ENCODE measurements at places on chromosomes 3 and 15.

GRCh38 chr15:55802600-55803376 is 59.8 kb upstream of the PRTG start:
- no peak for DNase-seq

- no peak for DNase-seq
Measured at GRCh38 chr3:133937756-133938601, 42.3 kb upstream of the RAB6B start.

DNA sequence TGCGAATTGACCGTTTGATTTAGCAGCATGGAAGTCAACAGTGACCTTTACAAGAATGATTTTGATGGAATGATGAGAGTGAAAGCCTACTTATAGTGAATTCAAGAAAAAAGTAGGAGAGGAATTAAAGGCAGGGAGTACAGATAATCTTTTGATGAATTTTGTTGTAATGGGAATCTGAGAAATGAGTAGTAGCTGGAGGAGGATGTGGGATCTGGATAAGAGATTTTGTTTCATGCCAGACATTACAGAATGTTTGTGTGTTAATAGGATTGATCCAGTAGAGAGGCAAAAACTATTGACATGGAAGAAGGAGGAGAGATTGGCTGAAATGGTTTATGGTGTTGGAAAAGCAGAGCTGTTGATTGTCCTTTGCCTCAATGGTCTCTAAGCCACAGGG is 17.4 kb upstream of the ZNF609 start:
- DNase-seq, result no peak

- DNase-seq, result no peak
Measured at GRCh38 chr15:23588268-23588667, 22.8 kb downstream of the MKRN3 start.

GRCh38 chr3:20945892-20946291 is 759.9 kb upstream of the SGO1 start:
- DNase-seq, result no peak

- no peak for DNase-seq
Measured at GRCh38 chr15:45784656-45785055, 149.8 kb downstream of the SQOR start.

GRCh38 chr3:194130807-194131589 is 5.0 kb upstream of the HES1 start:
- no peak for DNase-seq

- DNase-seq, result no peak
Measured at GRCh38 chr3:138940446-138940845, 6.5 kb downstream of the FOXL2 start.

GRCh38 chr3:149941186-149941585 is 29.5 kb downstream of the PFN2 start:
- DNase-seq, result no peak

GRCh38 chr15:93203036-93203435 is 114.0 kb upstream of the RGMA start:
- DNase-seq, result no peak

DNA sequence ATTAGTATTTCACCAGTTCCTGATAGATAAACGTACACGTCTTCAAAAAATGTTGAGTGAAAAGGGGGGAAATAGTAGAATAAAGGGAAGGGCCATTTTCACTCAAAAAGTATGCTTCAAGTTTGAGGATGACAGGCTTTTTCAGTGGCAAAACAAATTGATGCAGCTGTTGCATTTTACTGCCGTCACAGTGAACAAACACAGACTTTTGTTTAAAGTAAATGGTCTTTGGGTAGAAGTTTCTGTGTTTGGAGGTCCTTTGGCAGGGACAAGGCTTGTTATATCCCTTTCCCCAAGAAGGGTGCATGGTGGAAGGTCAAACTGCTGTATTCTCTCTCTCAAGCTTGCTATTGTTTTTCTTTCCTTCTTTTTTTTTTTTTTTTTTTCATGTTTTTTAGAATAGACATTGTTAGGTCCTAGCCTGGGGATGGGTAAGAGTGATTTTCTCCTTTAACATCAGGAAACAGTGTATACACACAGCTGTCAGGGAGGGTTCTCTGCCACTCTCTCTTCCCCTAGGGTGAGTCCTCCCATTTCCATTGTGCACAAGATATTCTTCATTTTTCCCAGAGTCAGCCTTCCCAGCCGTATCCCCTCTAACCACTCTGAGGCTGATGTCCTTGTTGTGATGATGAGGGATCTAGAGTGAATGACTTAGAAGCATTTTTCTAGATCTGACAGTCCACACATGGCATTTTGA is 6.6 kb upstream of the SUCNR1 start:
- DNase-seq, result no peak

DNA sequence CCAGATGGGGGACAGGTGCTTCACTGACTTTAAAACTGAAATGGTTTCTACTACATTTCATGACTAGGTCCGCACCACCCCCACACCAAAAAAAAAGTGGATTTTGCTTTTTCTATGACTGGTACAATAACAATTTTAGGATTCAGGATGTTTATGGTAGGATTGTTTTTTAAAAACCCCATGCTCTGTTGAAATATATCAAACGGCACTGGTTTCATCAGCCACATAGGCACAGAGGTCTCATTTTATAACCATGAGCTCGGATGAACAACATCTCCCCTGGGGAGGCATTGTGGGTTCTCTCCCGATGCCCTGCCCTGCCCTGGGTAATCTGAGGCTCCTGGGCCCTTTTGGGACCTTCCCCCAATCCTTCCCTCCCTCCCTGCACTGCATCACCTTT is 202.7 kb upstream of the KBTBD8 start:
- DNase-seq, result no peak

DNA sequence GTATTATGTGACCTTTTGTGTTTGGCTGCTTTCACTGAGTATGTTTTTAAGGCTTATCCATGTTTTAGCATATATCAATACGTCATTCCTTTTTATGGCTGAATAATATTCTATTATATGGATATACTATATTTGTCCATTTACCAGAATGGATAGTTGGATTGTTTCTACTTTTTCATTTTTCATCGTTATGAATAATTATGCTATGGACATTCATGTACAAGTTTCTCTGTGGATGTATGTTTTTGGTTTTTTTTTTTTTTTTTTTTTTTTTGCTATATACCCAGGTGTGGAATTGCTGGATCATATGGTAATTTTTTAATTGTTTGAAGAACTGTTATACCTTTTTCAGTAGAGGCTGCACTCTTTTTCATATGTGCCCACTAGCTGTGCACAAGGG is 23.5 kb downstream of the DOCK3 start:
- no peak for DNase-seq

DNA sequence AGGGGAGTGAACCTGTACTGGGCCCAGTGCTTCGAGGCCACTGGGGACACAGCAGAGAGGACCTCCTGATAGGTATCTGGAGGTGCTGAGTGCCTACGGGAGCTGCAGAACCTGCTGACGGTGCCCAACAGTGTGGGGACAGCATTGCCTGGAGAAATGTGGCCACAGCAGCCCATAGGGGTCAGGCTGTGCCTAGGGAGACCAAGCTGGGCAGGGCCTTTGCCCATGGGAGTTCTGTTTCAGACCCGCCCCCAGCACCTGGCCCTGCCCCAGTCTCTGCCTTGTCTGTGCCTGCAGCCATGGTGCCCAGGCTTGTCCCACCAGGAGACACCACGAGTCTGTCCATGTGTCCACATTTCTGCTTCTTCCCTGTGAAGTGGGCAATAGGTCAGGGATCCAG is 15.3 kb upstream of the RPL32 start:
- no peak for DNase-seq

DNA sequence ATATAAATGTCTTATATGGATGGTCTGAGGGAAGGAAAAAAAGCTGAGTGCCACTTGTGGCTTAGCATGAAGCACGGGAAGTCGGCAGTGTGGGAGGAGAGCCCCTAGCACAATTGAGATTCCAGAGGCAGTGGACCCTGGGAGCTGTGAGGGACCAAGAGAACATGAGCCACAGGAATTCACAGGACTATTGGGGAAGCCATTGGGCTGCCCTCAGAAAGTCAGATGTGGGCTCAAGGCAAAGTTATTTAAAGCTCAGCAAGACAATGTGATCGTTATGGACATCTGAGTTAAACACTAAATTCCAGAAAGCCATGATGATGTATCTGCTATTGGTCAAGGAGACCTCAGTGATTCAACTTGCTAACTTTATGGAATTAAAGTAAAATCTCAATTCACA is 380.8 kb upstream of the IL12A start:
- no peak for DNase-seq

DNA sequence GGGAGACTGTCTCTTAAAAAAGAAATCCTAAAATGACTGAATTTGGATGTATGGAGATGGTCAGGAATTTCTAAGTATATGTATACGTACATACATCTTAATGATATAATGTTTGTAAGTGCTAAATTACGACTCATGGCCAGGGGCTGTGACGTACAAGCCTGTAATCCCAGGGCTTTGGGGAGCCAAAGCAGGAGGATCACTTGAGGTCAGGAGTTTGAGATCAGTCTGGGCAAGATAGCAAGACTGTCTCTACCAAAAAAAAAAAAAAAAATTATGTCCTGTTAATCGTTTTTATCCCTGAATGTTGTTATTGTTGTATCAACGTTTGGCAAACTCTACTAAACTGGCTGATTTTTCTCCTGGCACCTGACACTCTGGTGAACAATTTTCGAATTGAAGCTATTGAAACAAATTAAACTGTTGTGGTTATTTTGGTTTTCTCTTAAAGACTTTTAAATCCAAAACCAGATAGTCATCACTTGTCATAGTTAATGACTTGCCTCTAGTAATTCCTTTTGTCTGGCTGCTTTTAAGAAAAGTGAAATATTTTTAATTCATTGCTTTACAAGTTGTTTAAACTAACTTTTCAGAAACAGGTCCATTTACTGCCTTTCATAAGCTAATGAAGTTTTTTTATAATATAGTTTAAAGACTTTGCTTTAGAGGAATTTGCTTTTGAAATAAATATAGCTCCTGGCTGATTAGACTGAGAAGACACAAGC is 7.0 kb downstream of the MORF4L1 start:
- no peak for DNase-seq

DNA sequence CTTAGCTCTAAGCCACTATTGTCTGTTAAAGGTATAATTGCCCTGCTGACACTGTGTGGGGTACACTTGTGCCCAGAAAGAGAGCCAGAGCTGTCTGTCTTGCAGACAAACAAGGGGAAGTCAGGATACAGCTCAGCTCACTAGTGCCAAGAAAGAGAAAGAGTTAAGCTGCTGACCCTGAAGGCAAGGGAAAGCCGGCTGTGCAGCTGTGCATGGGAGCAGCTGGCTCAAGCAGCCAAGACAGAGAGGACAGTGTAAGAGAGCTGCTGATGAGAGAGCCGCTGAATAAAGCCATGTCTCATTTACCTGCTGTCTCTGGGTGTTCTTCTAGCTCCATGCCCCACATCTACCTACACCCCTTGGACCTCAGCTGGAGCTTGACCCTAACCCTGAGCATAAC is 428.1 kb upstream of the NAALADL2 start:
- no peak for DNase-seq

- no peak for DNase-seq
Measured at GRCh38 chr3:10560060-10560861, 54.9 kb upstream of the ATP2B2 start.

- no peak for DNase-seq
Measured at GRCh38 chr3:15501126-15501525, 20.4 kb downstream of the COLQ start.

GRCh38 chr15:41096178-41096577 is 19.9 kb downstream of the INO80 start:
- no peak for DNase-seq

GRCh38 chr3:56775445-56775837 is 26.3 kb downstream of the ARHGEF3 start:
- no peak for DNase-seq

DNA sequence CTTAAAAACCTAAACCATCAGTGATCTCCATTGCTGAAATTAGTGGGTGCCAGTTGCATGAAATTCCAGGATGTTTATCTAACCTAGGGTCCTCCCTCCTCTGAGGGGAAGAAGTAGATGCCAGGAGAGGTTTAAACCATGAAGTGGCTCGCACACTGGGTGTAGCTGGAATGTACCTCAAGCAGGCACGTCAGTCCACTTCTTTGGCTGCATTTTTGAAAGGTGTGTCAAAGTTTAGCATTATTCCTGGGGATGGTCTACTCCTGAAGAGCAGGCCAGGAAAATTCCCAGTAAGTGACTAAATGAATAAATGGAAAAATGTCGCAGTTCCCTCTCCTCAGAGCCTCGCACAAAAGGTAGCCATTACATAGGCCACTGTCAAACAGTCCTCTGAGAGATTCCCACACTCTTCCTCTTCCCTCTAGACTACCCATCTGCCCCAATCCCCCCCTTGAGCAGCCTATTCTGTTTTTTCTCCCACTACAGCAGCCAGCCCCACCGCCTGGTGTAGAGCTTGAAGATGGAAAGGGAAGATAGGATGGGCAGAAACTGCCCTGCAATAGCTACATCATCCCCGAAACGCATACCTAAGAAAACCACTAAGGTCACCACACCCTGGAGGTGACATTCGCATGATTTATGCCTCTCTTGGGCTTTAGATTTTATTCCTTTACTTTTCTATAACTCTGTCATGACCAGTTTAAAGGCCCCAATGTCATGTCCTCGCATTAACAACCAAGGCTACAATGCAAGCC is 655 bp upstream of the TMOD3 start:
- DNase-seq, result no peak

DNA sequence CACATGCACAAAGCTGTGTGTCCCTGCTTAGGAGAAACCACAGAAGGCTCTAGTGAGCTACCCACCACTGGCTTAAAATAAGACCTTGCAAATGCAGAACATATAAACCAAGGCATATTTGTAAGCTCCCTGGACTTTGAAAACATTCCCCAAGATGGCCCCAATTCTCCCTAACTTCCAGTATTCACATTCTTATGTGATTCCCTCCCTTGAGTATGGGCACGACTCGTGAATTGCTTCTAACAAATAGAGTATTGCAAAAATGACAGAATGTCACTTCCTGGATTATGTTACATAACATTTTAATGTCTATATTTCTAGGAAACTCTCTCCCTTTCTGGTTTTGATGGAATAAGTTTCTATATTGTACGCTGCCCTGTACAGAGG is 131.8 kb upstream of the MCTP2 start:
- DNase-seq, result no peak

DNA sequence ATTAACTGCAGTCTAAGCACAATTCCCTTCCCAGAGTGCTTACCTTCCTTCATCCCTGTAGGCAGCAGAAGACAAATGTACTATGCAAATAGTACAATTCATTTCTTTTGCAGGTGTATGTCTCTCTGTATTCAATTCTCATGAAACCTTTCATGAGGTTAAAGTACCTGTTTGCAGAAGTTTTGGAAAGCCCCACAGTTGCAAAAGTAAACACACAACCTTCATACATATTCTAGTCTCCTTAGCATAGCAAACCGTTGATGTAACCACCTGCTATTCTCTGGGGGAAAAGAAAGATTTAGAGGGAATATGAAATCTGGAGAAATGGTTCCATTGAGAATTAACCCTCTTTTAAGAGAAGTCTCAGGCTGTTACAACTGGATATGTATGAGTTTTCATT is 200.3 kb upstream of the SUCLG2 start:
- DNase-seq, result no peak

GRCh38 chr3:46692566-46692990 is 901 bp downstream of the ALS2CL start:
- DNase-seq, result no peak

- no peak for DNase-seq
Measured at GRCh38 chr3:59796456-59796855, 746.6 kb upstream of the CFAP20DC start.

- no peak for DNase-seq
Measured at GRCh38 chr3:133276594-133276993, 123.3 kb upstream of the BFSP2 start.
